Neural crest cell (in vitro differentiated cells): ENCODE measurements at places on chromosomes 5 and 9. TPM values are rescaled to one million over a fixed set of nuclear protein-coding genes. Genes with fewer than 3 reads are reported as not detected.

DNA sequence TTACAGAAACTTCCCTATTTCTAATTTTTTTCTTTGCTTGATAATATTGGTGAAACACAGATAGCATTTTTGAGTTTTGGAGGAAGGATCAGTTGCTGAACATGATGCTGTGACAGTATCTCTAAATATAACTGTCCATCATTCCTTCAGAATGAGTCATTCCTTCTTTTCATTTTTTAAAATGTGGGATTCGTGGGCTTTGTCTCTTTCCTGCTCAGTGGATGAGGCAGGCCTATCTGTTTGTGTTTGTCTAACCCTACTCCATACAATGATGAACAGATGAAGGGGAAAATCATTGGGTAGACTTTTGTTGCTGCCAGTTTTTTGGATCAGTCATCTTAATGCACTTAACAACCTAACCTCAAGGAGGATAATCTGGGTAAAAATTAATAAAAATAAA, 15.7 kb upstream of the OR13C8 start:
- peaks cover 5% of the 10 kb centered on the region for H3K36me3 ChIP-seq
- H3K4me1 ChIP-seq: no peaks in the 10 kb centered on the region
- H3K27ac ChIP-seq: no peak overlapping the region
- no peak for DNase-seq

The BARHL1 gene
- not detected in 2 replicates for total RNA-seq

The PLAC8L1 gene
- 1.8 and 3.3 TPM in 2 replicates for total RNA-seq

- DNase-seq: no peak
- no peaks in the 10 kb centered on the region for H3K36me3 ChIP-seq
- H3K27me3 ChIP-seq: no peaks in the 10 kb centered on the region
- H3K27ac ChIP-seq: peak overlapping the region; percentile 98
These were observed 48.8 kb downstream of the MVB12B start for GRCh38 chr9:126375386-126375785.

DNA sequence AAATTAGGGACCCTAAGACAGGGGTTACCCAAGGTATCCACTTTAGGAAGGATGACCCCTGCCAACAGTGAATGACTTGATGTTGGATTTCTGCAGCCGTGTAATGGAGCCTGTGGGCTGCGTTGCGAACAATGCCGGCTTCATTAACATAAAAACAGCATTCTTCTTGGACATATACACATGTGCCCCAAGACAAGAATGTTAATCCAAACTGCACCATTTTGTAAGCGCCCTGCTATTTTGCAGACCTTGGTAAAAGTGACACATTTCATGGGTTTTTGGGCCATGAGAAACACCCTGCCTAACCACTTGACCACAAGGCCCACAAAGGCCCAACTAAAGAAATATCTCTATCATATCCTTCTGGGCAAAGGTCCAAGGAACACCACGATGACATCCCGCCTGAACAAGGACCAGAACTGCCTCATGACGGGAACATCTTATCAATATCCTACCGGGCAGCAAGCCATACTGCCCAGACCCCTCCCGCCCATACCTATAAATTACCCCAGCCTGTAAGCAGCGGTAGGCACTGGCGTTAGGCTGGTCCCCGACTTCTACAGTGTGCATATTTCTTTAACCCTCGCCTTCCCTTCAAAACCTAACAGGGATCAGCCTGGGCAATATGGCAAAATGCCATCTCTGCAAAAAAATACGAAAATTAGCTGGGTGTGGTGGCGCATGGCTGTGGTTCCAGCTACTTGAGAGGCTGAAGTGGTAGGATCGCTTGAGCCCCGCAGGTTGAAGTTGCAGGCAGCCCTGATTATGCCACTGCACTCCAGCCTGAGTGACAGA, 9.7 kb upstream of the PDCD1LG2 start:
- H3K27ac ChIP-seq: no peak overlapping the region
- H3K27me3 ChIP-seq: no peaks in the 10 kb centered on the region
- no peak overlapping the region for H3K4me3 ChIP-seq

- H3K27ac ChIP-seq: peak overlapping the region; percentile 88
- no peak for DNase-seq
- H3K4me3 ChIP-seq: peak overlapping the region; percentile 8
- peaks cover 3% of the 10 kb centered on the region for H3K36me3 ChIP-seq
These were observed 30.9 kb downstream of the GALNT10 start for GRCh38 chr5:154221371-154221896.

DNA sequence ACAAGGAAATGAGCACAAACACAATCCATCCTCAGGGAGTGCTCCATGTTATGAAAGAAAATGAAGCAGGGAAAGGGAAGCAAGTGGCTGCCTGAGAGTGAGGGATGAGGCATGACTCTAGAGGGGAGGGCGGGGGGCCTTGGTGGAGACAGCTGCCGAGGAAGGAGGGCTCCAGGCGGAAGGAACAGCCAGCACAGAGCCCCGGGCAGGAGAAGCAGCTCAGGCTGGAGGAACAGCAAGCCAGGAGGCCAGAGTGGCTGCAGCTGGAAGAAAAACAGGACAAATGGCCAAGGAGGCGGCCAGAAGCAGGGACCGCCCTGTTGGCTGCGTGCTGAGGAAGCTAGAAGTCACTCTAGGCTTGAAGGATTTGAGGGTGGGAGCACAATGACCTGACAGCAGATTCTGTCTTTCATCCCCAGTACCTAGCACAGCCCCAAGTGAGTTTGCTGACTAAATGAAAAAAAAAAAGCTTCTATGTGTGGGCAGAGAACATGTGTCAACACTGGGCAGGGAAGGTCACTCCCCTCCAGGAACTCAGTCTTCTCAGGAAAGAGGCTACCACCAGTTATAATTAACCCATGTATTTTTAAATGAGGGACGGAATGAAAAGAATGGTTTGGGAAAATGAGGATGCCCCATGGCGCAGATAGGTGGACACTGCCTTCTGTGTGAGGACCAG, 142.8 kb downstream of the DCP2 start:
- H3K4me1 ChIP-seq: peaks cover 9% of the 10 kb centered on the region
- H3K27me3 ChIP-seq: no peaks in the 10 kb centered on the region
- DNase-seq: no peak
- H3K36me3 ChIP-seq: peaks cover 4% of the 10 kb centered on the region
- no peak overlapping the region for H3K4me3 ChIP-seq

GRCh38 chr5:78629624-78630023, 18.9 kb downstream of the LHFPL2 start:
- no peak for DNase-seq
- no peak overlapping the region for H3K4me3 ChIP-seq
- H3K27me3 ChIP-seq: no peaks in the 10 kb centered on the region
- H3K27ac ChIP-seq: no peak overlapping the region
- H3K4me1 ChIP-seq: peaks cover 27% of the 10 kb centered on the region

DNA sequence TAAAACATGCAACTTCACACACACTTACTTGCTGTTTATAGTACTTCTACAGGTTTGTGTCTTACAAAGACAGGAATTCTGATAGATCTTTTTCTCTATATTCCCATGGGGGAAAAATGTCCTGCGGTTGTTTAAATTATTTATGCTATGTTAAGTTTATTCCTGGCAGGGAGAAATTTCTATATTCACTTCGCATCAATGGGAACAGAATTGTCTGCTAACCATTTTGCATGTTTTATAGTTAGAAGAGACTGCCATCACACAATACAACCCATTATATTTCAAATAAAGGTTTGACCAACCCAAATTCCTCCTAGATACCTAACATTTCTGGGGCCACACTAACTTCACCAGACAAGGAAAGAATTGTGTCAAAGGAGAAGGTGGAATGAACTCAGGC, 110.0 kb upstream of the PRR16 start:
- peaks cover 3% of the 10 kb centered on the region for H3K36me3 ChIP-seq
- H3K4me1 ChIP-seq: peaks cover 5% of the 10 kb centered on the region
- H3K27ac ChIP-seq: no peak overlapping the region
- no peak overlapping the region for H3K4me3 ChIP-seq

DNA sequence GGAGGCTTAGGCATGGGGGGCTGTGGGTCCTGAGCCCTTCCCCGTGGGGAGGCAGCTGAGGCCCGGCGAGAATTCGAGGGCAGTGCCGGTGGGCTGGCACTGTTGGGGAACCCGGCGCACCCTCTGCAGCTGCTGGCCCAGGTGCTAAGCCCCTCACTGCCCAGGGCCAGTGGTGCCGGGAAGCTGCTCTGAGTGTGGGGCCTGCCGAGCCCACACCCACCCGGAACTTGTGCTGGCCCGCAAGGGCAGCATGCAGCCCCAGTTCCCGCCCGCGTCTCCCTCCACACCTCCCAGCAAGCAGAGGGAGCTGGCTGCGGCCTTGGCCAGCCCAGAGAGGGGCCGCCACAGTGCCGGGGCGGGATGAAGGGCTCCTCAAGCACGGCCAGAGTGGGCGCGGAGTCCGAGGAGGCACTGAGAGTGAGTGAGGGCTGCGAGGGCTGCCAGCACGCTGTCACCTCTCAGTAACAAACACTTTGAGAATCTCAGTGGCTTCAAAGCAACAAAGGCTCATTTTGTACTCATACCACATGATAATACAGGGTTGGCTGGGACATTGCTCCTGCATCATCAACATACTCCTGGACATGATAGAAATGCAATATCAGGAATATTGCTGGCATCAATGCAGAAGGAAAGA, 265.7 kb upstream of the ANKRD55 start:
- no peak for DNase-seq
- H3K27ac ChIP-seq: no peak overlapping the region
- no peaks in the 10 kb centered on the region for H3K36me3 ChIP-seq
- peaks cover 31% of the 10 kb centered on the region for H3K4me1 ChIP-seq
- H3K4me3 ChIP-seq: no peak overlapping the region

The PHF24 gene
- total RNA-seq: 0.63 and 1.2 TPM in 2 replicates

DNA sequence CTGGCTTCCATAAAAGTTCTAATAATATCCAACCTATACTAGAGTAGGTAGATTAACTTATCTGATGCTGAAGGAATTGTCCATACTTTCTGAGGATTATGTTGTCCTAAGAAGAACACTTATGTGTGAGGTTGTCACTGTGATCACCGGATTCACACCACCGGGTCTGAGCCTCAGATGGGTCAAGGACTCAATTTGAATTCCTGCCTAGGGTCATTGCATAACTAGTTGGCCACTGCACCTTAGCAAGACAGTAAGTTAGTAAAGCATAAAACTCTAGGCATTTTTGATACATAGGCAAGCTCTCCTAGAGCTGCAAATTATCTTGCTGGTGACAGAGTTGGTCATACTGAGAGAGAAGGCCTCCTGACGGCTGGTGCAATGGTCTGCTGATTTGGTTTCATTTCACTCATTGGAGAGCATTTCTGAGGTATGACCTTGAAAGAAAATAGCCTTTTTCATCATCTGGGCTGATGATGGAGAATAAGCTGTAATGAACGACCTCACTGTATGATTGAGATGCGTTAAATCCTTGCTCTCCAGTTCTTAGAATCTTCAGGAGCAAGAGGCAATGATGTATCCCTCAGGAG, 72.0 kb upstream of the CKMT2 start:
- H3K36me3 ChIP-seq: peaks cover 3% of the 10 kb centered on the region
- H3K27me3 ChIP-seq: no peaks in the 10 kb centered on the region
- no peak overlapping the region for H3K27ac ChIP-seq

The NEUROG1 gene
- total RNA-seq: 7.3 and 7.8 TPM in 2 replicates

The TNFSF15 gene
- total RNA-seq: not detected in 2 replicates

DNA sequence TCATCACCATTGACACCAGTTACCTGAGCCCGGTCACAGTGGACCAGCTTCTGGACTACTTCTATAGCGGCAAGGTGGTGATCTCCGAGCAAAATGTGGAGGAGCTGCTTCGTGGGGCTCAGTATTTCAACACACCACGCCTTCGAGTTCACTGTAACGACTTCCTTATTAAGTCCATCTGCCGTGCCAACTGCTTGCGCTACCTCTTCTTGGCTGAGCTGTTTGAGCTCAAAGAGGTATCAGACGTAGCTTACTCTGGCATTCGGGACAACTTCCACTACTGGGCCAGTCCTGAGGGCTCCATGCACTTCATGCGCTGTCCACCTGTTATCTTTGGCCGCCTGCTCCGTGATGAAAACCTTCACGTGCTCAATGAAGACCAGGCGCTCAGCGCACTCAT, 520 bp downstream of the CCIN start:
- no peak overlapping the region for H3K27ac ChIP-seq
- H3K27me3 ChIP-seq: peaks cover 6% of the 10 kb centered on the region
- H3K4me1 ChIP-seq: no peaks in the 10 kb centered on the region
- no peak for DNase-seq
- no peak overlapping the region for H3K4me3 ChIP-seq
- no peaks in the 10 kb centered on the region for H3K36me3 ChIP-seq

DNA sequence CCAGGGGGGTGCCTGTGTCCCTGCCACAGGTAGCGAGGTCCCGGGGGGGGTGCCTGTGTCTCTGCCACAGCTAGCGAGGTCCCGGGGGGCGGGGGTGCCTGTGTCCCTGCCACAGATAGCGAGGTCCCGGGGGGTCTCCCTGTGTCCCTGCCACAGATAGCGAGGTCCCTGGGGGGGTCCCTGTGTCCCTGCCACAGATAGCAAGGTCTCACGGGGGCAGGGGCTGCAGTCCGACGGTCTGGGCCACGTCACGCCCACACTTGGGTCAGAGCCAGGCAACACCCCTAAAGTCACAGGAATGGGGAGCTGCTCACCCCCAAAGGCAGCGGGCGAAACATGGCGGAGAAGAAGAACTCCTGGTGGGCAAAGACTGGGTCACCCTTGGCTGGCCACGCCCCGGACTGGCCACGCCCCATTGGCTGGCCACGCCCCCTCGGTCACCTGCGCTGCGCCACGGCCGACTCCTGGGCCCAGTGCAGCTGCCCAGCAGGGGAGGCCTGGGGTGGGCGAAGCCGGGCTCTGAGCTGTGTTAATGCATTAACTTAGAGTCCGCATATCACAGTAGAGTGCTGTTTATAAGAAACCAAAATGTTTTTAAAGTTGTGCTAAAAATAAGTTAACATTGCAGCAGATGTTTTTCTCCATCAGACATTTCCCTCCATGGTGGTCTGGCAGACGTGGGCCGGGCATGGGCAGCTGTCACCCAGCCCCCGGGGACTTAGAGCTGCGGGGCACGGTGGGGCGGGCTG, 7.0 kb downstream of the NOXA1 start:
- H3K4me3 ChIP-seq: no peak overlapping the region
- H3K36me3 ChIP-seq: no peaks in the 10 kb centered on the region
- no peak overlapping the region for H3K27ac ChIP-seq
- no peaks in the 10 kb centered on the region for H3K27me3 ChIP-seq

GRCh38 chr5:125343015-125343414, 596.6 kb upstream of the ZNF608 start:
- H3K4me1 ChIP-seq: peaks cover 37% of the 10 kb centered on the region
- no peaks in the 10 kb centered on the region for H3K27me3 ChIP-seq
- H3K36me3 ChIP-seq: peaks cover 2% of the 10 kb centered on the region
- no peak for DNase-seq
- no peak overlapping the region for H3K27ac ChIP-seq
- no peak overlapping the region for H3K4me3 ChIP-seq

GRCh38 chr5:141488591-141489561, at the start of gene PCDHGC5:
Gene PCDHGC5, plus strand, starts transcription at chr5:141489081. Its CDS starts 160 bp downstream, at chr5:141489241.
- no peak for DNase-seq
- H3K27me3 ChIP-seq: no peaks in the 10 kb centered on the region
- peak within 1 kb of the TSS; percentile 34 for H3K4me3 ChIP-seq
- H3K27ac ChIP-seq: peak within 1 kb of the TSS; percentile 37
- peaks cover 52% of the 10 kb centered on the region for H3K36me3 ChIP-seq

GRCh38 chr5:39598661-39599248, 174.0 kb upstream of the DAB2 start:
- no peaks in the 10 kb centered on the region for H3K4me1 ChIP-seq
- H3K27ac ChIP-seq: no peak overlapping the region
- peaks cover 3% of the 10 kb centered on the region for H3K36me3 ChIP-seq
- H3K4me3 ChIP-seq: no peak overlapping the region

- no peaks in the 10 kb centered on the region for H3K36me3 ChIP-seq
- no peak overlapping the region for H3K4me3 ChIP-seq
- no peak overlapping the region for H3K27ac ChIP-seq
- DNase-seq: no peak
- no peaks in the 10 kb centered on the region for H3K27me3 ChIP-seq
- H3K4me1 ChIP-seq: peaks cover 20% of the 10 kb centered on the region
These were observed 87.4 kb upstream of the HSPA9 start for GRCh38 chr5:138662599-138662998.

The PDE6A gene
- not detected in 2 replicates for total RNA-seq

The ARHGEF39 gene
- 27.2 and 28.0 TPM in 2 replicates for total RNA-seq
